ENCODE measurements at places on chromosomes 16 and 17.

DNA sequence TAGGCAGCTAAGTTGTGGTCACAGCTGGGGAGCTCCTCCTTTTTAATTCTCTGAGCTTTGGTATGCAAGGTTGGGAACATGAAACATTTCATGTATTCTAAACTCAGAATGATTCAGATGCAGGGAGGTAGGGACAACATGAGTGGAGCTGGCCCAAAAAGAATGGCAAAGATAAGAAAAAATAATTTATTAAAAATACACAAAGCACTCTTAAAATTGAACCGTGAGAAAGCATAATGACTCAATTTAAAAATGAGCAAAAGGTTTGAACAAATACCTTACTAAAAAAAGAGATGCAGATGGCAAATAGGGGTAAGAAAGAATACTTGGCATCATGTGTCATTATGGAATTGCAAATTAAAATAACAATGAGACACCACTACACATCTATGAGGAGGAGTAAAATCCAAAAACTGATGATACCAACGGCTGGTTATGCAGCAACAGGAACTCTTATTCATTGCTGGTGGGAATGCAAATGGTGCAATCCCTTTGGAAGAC, 175.6 kb upstream of the IRX3 start:
- DNase-seq, result no peak

DNA sequence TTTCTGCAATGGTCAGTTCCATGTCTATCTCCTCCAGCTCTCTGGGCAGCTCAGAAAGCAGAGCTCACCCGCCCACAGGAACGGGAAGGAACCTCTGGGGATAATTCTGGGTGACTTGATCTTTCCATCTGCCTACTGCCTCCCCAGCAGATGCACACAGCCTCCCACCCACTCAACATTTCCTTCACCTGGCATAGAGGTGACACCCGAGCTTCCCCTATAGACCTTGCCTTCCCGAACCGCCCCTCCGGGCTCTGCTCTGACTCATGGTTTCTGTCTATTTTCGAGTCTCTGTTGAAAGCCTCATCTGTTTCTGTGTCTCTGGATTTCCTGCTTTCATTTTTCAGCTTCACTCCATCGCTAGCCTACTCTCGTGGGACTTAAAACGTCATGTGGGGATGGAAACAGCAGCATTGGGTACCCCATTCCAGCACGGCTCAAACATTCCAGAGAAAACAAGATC, 11.4 kb downstream of the GGA3 start:
- DNase-seq, result no peak

DNA sequence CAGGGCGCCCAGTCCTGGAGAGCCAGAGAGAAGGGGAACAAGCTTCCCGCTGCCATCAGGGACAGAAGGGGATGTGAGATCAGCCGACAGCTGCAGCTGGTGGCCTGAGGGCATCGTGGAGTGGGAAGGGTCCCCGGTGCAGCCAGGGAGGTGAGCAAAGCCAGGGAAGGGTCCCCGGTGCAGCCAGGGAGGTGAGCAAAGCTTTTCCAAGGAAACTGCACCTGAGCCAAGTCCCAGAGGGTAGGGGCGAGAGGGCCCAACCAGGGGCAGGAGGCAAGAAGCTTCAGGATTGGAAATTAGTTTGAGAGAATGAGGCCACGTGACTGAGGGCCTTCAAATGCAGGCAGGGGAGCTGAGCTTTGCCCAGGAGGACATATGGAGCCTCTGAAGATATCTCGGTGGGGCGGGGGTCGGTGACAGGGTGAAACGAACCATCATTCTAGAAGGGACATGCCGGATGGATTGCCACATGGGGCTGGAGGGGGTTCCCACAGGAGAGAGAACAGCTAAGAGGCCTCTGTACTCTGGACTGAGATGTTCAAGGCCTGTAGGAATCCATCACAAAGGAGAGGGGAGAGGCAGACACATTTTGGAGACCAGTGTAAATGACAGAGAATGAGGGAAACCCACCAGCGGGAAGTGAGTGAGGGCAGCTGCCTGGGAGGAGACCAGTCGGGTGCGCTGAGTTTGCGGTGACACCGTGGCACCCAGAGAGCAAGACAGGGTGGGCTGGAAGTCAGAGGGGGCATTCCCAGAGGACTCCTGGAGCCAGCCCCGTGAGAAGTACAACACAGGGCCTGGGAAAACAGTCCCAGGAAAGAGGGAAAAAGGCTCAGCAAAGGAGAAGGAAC, 31.4 kb upstream of the RPH3AL start:
- DNase-seq, result no peak

- DNase-seq, result peak; percentile 75
Observed at GRCh38 chr17:15233022-15233805, 31.9 kb downstream of the PMP22 start.

DNA sequence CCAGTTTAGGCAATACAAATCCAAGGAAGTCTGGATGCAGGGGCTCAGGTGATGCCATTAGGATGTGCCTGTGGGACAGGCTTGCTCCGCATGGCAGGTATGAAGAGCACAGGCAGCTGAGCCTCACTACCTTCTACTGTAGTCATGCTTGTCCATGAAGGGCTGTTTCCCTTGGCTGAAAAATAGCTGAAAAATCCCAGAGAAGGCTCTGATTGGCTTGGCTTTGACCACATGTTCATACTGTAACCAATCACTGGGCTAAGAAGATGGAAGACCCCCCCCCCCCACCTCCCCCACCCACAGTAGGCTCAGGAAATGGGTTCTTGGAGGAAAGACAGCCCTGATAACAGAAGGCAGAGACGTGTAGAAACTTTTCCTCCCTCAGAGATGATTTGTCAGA, 66.5 kb upstream of the LGALS9 start:
- DNase-seq, result no peak

DNA sequence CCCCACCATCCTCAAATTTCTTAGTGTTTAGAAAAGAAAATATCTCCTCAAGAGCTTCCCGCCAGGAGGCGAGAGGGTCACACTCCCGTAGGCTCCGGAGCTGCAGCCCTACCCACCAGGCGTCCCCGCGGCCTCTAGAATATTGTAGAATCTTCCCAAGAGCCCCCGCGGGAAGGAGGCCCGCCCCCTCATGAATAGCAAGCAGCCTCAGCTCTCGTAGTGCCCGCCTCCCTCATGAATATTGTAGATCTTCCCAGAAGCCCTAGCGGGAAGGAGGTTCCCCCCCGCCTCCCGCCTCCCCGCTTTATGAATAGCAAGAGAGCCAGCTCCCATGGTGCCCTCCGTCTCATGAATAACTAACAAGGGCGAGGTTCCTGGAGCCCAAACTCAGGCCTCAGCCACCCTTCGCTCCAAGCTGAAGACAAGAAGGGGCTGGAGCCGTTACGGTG, at the start of gene FBXO47:
Gene FBXO47, minus strand, starts transcription at position 114 of the 449 bp plus-strand sequence. CDS start 4,378 bp downstream, outside the sequence.
- no peak for DNase-seq

DNA sequence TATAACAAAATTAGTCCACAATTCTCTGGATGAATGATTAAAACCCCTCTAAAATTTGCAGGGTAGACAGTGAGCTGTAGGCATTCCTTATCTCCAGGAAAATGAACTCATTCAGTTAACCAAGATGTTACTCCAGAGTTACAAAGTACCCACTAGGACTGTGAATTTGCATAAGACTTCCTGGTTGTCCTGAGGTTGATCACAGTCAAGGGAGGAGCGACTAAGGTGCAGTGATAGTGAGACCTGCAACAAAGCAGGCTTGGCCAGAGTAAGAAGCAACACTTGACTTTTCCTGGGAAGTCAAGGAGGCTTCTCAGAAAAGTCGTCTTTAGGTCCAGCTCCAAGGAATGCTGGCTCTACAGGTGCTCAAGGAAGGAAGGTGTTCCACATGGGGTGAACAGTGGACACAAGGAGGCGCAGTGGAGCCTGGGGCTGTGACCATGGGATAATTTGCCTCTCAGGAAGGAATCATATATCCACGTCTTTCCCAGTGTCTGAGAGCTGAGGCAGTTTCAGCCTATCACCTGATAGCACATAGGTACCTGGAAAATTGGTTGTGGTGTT, 821.1 kb upstream of the EEF2KMT start:
- DNase-seq, result no peak

- DNase-seq, result no peak
Observed at GRCh38 chr16:54936979-54937670, 6.5 kb downstream of the IRX5 start.

- no peak for DNase-seq
Observed at GRCh38 chr17:28240688-28241340, 78.2 kb upstream of the TMEM97 start.

DNA sequence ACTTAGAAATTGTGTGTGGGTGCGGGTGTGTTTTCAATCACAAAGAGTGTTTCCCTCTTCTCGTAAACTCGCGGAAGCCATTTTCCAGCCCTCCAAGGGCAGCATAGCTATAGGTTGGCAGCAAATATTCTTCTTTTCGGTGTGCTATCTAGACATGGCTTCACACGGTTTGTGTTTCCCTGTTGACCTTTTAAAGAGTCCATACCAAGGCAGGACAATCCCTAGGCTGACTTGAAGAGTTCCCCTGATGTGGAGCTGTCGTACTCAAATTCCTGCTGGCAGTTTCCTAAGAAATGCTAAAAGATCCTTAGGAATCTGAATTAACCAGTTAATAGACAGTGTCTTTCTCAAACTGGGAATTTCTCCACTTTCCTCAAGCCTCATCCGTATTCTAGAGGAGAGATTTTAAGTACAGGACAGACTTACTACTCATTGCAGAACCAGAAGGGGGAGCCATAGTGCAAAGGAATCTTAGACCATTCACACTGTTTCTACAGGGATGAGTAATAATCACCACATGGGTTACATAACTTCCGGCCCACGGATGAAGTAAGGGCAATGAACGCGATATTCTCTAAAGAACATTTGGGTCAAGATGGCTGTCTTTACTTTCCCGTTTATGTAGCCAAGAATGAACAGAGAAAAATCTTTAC, 288.6 kb upstream of the ELAC2 start:
- DNase-seq, result peak; percentile 60

- DNase-seq, result no peak
Observed at GRCh38 chr16:64449506-64449905, 672.4 kb downstream of the CDH11 start.

DNA sequence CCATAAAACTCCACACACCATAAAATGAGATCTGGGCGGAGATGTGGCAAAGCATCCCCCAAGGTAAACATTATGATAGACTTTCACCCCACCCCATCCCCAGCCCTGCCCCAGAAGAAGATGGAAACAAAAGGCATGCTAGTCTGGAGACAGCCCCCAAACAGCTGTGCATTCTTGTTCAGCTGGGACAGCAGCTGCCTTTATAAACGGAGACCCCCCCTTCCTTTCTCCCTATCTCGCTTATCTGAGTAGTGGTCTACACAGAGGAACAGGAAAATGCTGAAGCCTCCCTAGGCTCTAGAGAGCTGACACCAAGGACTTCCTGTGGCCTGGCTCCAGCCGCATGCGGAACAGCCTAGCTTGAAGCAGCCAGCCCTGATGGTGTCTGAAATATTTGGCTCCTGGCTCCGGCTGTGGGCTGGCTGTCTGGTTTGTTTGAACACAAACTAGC, 190.3 kb upstream of the ANKFN1 start:
- no peak for DNase-seq

GRCh38 chr16:87461466-87461991, 31.3 kb downstream of the ZCCHC14 start:
- DNase-seq, result peak; percentile 84

GRCh38 chr17:70099294-70099693, 24.3 kb downstream of the KCNJ16 start:
- no peak for DNase-seq

GRCh38 chr17:61834610-61835009, 28.7 kb downstream of the BRIP1 start:
- no peak for DNase-seq

Data from HTR-8/SVneo (cell line).